ENCODE measurements at places on chromosomes 12 and 14.

DNA sequence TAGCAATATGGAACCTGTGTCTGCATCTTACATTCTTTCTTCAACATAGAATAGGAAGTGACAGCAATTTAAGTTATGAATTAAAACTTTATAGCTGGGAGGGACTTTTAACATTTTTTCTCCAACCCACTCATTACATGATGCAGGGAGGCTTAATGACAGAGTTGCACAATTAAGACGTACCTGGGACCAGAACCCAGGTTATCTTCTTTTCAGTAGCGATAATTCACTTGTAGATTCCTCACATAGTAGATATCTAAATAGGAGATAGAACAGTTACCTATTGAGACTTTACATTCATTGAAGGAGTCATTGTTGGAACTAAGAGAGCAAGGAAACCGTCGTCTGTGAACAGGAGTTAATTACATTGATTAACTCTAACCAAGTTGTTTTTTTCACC lies 5.1 kb downstream of the SRGAP1 start:
- DNase-seq: no peak

DNA sequence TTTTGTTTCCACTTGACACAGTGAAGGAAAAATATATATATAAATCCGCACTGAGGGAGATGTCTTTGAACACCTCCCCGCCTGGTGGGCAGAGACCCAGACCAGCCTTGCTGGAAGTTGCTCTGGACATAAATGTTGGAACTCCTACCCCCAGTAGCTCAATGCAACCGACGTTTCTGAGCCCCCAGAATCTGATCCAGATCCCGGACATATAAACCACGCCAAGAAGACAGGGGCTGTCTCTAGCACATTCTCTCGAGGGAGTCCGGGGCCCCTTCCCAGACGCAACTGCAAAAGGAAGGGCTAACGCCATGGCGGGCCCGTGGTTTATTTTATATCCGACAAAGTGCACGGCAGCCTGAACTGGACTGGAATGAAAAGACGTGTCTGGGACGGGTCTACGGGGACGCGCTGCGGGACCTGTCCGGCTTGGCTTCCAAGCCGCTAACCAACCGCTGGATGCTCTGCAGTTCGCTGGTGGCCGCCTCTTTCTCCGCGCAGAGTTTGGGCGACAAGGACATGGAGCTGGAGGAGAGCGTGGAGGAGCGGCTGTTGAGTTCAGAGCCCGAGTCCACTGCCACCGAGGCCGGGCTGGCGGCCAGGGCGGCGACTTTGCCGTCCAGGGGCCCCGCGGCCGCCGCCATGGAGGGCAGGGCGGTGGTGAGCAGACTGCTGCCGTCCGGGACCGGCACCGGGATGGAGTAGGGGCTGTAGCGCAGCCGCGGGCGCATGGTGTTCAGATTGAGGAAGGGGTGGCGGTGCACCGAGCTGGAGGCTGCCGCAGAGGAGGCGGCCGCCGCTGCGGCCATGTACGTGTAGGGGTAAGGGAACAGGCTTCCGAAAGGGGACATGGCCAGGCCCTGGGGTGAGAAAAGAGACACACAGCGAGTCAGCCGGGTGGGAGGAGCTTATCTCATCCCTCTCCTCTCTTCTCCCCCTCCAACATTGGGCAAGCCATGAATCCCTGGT lies 12.2 kb downstream of the TBX3 start:
- no peak for DNase-seq

GRCh38 chr12:84166812-84167211 lies 745.8 kb downstream of the SLC6A15 start:
- DNase-seq: no peak

GRCh38 chr12:46303039-46303666 lies 34.3 kb upstream of the SLC38A1 start:
- peak; percentile 70 for DNase-seq

DNA sequence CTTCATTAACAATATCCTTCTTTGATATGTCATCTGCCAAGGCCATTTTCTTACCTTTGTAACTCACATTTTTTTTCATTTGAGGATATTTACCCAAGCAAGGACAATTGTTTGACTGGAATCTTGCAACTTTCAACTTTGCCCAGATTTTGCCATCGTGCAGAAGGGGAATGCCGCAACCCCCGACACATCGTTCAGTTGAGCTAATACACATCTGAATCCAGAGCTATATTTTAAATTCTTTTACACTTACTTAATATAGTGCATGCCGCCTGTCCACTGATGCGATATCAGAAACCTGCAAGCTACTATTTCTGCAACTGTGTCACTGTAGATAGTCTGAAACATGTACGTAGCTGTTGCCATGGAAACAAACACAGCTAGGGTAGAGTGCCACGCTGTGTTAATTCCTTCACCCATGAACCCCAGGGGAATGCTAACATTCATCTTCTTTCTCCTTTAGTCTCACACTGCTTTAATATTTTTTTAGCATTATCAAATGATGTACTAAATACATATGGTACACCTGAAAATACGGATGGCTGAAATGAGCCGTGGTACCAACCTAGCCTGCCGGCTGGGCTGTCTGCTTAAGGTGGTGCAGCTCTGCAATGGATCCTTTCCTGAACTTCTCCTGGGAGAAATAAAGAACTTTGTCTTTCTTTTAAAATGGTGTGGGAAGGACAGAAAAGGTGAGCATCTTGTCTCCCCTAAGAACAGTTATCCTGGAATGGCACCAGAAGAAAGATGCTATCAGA lies 77.0 kb upstream of the FOXN3 start:
- DNase-seq: no peak

DNA sequence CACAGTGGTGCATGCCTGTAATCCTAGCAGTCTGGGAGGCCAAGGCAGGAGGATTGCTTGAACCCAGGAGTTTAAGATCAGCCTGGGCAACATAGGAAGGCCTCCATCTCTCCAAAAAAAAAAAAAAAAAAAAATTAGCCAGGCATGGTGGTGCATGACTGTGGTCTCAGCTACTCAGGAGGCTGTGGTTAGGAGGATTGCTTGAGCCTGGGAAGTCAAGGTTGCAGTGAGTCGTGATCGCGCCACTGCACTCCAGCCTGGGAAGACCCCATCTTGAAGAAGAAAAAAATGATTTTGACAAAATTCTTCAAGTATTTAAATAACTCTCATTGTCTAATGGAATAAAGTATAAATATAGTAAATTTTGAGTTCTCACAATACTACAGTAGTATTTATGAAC lies 219.2 kb upstream of the SSTR1 start:
- DNase-seq: no peak

DNA sequence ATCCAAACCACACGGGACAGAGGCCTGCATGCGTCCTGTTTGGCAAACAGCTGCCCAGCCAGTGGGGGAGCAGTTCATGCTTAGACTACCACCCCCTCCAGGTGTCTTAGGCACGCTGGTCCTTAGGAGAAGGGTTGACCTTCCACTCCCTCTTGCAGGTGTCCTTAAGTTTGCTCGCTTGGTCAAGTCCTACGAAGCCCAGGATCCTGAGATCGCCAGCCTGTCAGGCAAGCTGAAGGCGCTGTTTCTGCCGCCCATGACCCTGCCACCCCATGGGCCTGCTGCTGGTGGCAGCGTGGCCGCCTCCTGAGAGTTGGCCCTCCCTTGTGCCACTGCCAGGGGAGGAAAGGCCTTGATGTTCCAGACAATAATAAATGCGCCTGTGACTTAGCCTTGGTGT lies 1.8 kb downstream of the C12orf57 start:
- no peak for DNase-seq

DNA sequence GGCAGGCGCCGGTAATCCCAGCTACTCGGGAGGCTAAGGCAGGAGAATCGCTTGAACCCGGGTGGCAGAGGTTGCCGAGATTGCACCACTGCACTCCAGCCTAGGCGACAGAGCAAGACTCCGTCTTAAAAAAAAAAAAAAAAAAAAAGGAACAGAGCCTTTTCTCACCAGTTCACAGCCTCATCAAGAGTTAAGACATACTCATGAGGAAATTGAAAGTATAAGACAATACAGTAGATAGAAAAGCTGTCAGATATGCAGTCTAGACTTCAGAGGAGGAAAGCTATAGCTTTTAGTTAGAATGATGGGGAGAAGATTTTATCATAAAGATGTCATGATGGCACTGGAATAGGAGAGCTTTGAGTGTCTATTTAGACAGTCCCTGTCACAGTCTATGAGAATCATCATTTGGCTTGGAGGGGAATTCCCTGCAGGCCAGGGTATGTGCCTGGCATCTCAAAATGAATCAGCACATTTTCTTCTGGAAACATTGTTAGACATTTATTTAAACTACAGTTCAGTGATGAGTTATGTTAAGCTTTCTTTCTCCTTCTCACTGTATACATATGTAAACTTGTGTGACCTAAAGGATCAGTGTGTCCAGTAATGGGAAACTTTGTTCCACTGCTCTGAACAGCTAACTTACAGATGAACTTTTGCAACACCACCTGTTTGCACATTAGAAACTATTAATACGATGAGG lies 2.9 kb upstream of the RAB35 start:
- no peak for DNase-seq

DNA sequence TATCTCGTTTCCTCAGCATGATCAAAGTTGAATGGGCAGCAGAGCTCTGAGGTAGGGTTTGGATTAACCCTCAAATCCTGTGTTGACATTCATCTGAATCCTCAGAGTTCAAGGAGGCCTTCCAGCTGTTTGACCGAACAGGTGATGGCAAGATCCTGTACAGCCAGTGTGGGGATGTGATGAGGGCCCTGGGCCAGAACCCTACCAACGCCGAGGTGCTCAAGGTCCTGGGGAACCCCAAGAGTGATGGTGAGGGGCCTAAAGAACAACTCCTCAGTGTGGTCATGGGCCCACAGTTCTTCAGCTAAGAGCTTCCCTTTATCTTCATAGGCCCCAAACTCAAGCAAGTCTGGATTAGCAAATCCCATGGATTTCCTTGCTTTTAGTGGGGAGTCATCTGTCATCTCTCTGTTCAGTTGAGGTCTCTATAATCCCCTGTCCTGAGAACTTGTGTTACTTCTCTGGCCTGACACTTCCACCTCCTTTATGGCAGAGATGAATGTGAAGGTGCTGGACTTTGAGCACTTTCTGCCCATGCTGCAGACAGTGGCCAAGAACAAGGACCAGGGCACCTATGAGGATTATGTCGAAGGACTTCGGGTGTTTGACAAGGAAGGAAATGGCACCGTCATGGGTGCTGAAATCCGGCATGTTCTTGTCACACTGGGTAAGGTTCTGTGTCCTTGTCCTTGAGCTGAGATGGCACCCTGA lies 1.5 kb downstream of the MYL6 start:
- DNase-seq: no peak

- DNase-seq: no peak
Measured at GRCh38 chr14:22566845-22567244, 22.2 kb downstream of the DAD1 start.

- DNase-seq: no peak
Measured at GRCh38 chr12:116955382-116956021, 44.8 kb downstream of the FBXW8 start.

- DNase-seq: no peak
Measured at GRCh38 chr12:28367326-28367725, 177.1 kb downstream of the CCDC91 start.

GRCh38 chr14:101097109-101097793 lies 193.7 kb upstream of the RTL1 start:
- no peak for DNase-seq

Data from NCI-H1092 treated with DMSO at 0.1 percent for 48 hours (cell line).